AG20443 (cell line): ENCODE measurements at places on chromosomes 16 and 17.

- DNase-seq, result no peak
Measured at GRCh38 chr17:40531051-40531991, 29.9 kb upstream of the TNS4 start.

DNA sequence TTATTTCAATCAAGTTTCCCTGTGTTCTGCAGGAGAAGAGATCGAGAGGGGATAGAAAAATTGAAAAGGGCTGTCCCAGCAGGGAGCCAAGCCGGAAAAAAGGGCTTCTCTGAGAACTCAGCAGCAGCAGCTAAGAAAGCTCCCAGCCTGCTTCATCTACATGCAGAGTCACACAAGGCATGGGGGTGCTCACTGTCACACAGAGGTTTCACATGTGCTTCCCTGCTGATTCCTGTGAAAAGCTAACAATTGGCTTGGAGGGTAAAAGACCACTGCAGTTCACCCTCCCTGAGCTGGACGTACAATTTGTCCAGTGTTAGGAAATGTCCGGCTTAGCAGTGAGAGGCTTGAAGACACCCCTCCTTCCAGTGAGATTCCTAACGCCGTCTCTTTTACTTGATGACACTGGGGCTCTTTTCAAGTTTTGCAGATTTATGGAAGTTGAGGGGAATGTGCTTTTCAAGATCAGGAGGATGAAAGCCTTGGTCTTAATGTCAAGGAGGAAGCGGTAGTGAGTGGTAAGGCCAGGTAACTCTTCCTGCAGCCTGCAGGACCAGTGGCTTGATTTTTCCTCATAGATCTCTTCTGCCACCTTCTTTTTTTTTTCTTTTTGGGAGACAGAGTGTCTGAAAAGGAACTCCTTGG, 85.6 kb downstream of the WNT3 start:
- no peak for DNase-seq

GRCh38 chr16:57791893-57792461, 10.3 kb downstream of the KIFC3 start:
- no peak for DNase-seq

- no peak for DNase-seq
Measured at GRCh38 chr16:50462793-50463507, 85.2 kb upstream of the NKD1 start.

DNA sequence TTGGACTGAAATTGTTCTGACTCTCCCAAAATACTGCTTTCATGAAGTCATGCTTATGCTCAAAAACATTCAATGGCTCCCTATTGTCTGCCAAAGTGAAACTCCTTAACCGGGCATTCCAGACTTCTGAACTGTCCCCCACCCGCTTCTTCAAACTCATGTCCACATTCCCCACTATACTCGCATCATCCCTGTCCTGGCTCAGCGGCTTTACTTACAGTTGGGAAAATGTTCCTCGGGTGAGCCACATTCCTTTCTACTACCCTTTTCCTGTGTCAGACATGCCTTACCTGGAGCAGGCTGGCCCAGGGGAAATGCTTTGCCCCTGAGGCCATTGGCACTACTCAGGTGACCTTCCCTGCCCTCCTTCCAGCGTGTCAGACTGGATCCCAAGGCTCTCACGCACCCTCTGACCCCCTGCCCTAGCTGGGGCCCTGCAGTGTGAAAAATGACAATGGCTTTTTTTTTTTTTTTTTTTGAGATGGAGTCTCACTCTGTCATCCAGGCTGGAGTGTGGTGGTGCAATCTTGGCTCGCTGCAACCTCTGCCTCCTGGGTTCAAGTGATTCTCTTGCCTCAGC, 5.3 kb downstream of the CYGB start:
- no peak for DNase-seq
